Kidney (tissue), 22 donors: ENCODE measurements at places on chromosomes 6 and 20. TPM values are rescaled to one million over a fixed set of nuclear protein-coding genes. Genes with fewer than 3 reads are reported as not detected.

JAG1 gene
- 132 TPM for total RNA-seq

- DNase-seq, result peak; percentile 42
- no peak overlapping the region for H3K4me3 ChIP-seq
- H3K27ac ChIP-seq, result no peak overlapping the region
- H3K36me3 ChIP-seq, result no peaks in the 10 kb centered on the region
- no peaks in the 10 kb centered on the region for H3K4me1 ChIP-seq
Measured at GRCh38 chr6:27592481-27593199, 119.7 kb upstream of the ZNF184 start.

MCHR2 gene
- not detected for total RNA-seq

GRCh38 chr6:127186889-127187288, 68.4 kb downstream of the RSPO3 start:
- DNase-seq, result no peak
- no peaks in the 10 kb centered on the region for H3K27me3 ChIP-seq
- H3K27ac ChIP-seq, result no peak overlapping the region
- no peak overlapping the region for H3K4me3 ChIP-seq
- no peaks in the 10 kb centered on the region for H3K36me3 ChIP-seq

DNA sequence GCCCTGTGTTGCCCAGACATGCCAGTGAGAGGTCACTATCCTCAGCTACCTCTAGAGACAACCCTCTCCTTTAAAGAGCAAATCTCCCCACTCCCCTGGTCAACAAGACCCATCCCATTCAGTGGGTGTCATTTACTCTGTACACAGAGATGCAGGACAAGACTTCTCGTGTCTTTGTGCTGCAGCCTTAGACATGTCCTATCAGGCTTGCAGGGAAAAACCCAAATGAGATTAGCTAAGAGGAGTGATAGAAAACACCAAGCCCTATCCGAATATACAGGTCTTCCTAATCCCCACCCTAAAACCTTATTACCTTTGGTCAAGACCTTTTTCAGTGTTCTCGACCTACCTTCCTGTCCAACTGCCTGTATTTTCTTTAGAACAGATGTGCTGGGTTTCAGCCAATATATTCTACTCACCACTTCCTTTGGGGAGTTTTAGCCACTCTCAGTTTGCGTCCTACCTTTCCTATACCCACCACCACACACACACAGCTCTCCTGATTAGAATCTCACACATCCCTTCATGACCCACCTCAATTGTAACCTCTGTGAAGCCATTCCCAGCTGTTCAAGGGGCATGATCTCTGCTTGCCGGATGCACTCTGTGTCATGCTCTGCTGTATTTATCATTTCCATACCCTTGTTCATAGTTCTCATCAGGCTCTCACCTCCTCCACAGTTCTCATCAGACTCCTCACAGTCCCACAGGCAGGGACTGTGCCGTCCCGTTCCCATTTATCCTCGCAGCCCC, 39.7 kb downstream of the TRAM2 start:
- H3K27me3 ChIP-seq, result no peaks in the 10 kb centered on the region
- no peak overlapping the region for H3K27ac ChIP-seq
- DNase-seq, result no peak
- H3K4me1 ChIP-seq, result no peaks in the 10 kb centered on the region

- peak; percentile 74 for DNase-seq
- H3K36me3 ChIP-seq, result no peaks in the 10 kb centered on the region
- no peak overlapping the region for H3K4me3 ChIP-seq
- no peaks in the 10 kb centered on the region for H3K27me3 ChIP-seq
- no peaks in the 10 kb centered on the region for H3K4me1 ChIP-seq
Measured at GRCh38 chr6:168968228-168968627, 285.4 kb downstream of the THBS2 start.

- H3K4me1 ChIP-seq, result no peaks in the 10 kb centered on the region
- H3K4me3 ChIP-seq, result no peak overlapping the region
- no peak for DNase-seq
- H3K36me3 ChIP-seq, result no peaks in the 10 kb centered on the region
Measured at GRCh38 chr6:93571346-93571745, 152.0 kb upstream of the EPHA7 start.

SLC35F1 gene
- total RNA-seq, result 0.63 TPM
